ENCODE measurements at places on chromosomes 12 and 14. TPM values are rescaled to one million over a fixed set of nuclear protein-coding genes. Genes with fewer than 3 reads are reported as not detected.

Gene TAS2R42
- not detected for total RNA-seq

Gene DLST
- total RNA-seq, result 105 TPM

Gene NFKBIA
- total RNA-seq, result 55.7 TPM

GRCh38 chr12:56040963-56041551 is 661 bp upstream of the RPS26 start:
- peaks cover 17% of the 10 kb centered on the region for H3K4me1 ChIP-seq
- H3K27ac ChIP-seq, result peak overlapping the region; percentile 14
- H3K4me3 ChIP-seq, result peak overlapping the region; percentile 24
- H3K36me3 ChIP-seq, result peaks cover 14% of the 10 kb centered on the region

- no peak for DNase-seq
- no peaks in the 10 kb centered on the region for H3K27me3 ChIP-seq
- H3K36me3 ChIP-seq, result no peaks in the 10 kb centered on the region
- no peak overlapping the region for H3K27ac ChIP-seq
These were observed 188.0 kb downstream of the MON2 start for GRCh38 chr12:62654326-62655241.

- peaks cover 13% of the 10 kb centered on the region for H3K4me1 ChIP-seq
- H3K36me3 ChIP-seq, result no peaks in the 10 kb centered on the region
- H3K4me3 ChIP-seq, result no peak overlapping the region
- no peaks in the 10 kb centered on the region for H3K27me3 ChIP-seq
These were observed 14.7 kb downstream of the BLTP3B start for GRCh38 chr12:100127766-100128511.

- H3K27ac ChIP-seq, result peak overlapping the region; percentile 77
- no peaks in the 10 kb centered on the region for H3K36me3 ChIP-seq
- peaks cover 31% of the 10 kb centered on the region for H3K4me1 ChIP-seq
- no peaks in the 10 kb centered on the region for H3K27me3 ChIP-seq
- no peak overlapping the region for H3K4me3 ChIP-seq
These were observed 19.8 kb upstream of the MGP start for GRCh38 chr12:14905269-14906004.

DNA sequence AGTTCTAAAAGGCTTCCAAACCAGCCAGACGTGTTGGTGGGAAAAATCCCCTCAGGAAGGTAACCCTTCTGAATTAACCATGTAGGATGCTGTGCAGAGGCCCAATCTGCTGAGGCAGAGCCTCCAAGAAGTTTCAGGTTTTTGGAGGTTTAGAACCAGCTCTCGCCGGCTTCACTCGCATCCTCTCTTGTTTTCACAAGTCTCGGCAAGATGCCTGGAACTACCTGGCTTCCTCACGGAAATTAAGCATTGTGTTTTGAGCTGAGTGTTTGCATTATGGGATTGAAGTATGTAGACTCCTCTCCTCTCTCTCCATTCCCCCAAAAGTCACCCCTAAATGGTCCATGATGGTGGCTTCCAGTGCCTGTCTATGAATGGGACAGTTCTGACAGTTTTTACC is 20.6 kb downstream of the LTBP2 start:
- no peaks in the 10 kb centered on the region for H3K27me3 ChIP-seq
- DNase-seq, result no peak
- peaks cover 4% of the 10 kb centered on the region for H3K36me3 ChIP-seq
- H3K27ac ChIP-seq, result no peak overlapping the region

GRCh38 chr12:130014485-130014807 is 110.6 kb upstream of the TMEM132D start:
- H3K36me3 ChIP-seq, result no peaks in the 10 kb centered on the region
- H3K4me1 ChIP-seq, result no peaks in the 10 kb centered on the region
- no peak overlapping the region for H3K27ac ChIP-seq
- no peaks in the 10 kb centered on the region for H3K27me3 ChIP-seq

Data from endothelial cell of umbilical vein (primary cell).